ENCODE measurements at places on chromosomes 1 and 21.

DNA sequence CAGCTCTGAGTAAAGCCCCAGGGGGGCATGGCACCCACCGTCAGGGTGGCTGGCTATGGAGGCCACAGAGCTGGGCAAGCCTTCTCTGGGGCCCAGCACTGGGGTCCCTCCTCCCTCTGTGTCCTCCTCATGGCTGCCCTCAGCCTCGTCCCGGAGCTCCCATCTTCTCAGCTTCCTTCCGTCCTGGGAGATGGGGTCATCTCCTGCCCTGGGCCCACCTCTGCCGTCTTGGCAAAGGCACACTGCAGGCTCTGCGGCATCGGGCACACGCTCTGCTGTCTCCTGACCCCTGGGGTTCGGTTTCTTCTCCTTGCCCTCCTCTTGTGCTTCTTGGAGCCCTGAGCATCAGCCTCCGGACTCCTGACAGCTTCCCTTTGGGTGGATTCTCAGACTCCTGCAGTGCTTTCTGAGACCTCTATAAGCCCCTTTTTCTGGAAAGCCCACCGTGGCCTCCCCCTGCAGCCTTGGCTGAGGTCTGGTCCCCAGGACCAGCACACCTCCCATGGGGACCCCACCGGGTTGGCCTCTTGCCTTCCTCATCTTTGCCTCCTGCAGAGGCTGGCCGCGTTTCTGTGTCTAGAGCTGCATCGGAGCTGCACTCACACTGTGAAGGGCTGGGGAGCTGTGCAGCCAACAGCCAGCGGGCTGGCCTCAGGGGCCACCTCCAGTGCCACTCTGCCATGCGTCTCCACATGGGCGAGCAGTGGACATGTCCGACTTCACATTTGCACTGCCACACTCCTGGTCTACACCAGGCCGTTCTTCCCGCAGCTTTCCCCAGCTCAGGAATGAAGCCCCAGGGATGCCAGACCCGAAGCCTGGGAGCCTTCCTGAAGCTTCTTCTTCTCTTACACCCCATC lies 11.6 kb downstream of the UMODL1 start:
- no peak for ATAC-seq

- no peak for ATAC-seq
Observed at GRCh38 chr1:213414911-213415310, 363.9 kb downstream of the RPS6KC1 start.

GRCh38 chr1:204627436-204627835 lies 58.1 kb downstream of the LRRN2 start:
- no peak for ATAC-seq

DNA sequence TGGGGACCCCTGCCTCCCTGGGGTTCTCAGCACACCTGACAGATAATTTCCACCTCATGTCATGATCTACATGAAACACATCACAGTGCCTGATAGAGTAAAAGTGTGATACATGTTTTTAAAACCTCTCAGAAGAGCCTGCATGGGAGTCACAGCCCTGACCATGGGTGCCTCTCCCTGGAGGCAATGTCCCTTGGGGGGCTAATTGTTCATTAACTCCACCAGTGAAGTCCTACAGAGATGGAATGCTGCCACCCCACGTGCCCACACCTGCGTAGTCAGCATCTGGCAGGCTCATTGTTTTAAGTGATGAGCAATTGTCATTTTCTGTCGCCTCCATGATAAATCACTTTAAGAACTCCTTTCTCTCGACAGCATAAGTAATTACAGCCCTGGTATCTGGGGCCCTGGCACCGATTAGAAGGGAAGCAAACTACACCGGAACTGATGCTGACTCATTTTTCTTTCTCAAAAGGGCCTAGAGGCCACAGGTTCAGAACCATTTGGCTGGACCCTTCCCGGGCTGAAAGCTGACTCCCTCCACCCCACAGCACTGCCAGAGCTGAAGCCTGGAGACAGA lies 109.6 kb upstream of the GJB5 start:
- no peak for ATAC-seq

- no peak for ATAC-seq
Observed at GRCh38 chr21:31084689-31085088, 46.4 kb upstream of the KRTAP19-8 start.

- ATAC-seq: no peak
Observed at GRCh38 chr1:51172811-51173210, 63.3 kb upstream of the RNF11 start.

GRCh38 chr1:116513956-116514355 lies 56.9 kb downstream of the CD58 start:
- ATAC-seq: no peak

DNA sequence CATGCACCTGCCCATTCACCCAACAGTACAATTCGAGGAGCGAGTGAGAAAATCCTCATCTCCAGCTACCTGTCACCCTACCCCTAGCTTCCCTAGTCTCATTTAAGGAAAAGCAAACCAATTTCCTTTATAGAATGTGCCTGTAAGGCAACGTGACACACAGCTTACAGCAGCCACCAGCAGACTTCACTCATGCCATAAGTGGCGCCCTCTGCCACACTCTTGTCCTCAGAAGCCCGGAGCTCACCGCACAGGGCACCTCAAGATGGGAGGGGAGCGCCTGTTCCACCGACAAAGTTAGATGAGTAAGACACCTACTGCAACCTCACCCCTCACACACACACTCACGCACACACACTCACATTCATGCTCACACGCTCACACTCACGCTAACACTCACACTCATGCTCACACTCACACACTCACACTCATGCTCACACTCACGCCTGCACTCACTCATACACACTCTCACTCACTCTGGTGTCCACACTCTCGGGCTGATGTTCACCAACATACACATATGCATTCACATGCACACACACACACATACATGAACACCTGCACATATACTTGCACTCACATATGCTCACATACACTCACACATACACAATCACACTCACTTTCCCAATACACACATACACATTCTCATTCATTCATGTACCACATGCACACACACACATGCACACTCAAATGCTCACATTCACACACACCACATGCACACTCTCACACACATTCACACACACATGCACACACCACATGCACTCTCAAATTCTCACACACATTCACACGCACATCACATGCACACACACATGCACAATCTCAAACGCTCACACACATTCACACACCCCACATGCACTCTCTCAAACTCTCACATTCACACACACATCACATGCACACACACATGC lies 170.7 kb downstream of the PSMG1 start:
- ATAC-seq: no peak

DNA sequence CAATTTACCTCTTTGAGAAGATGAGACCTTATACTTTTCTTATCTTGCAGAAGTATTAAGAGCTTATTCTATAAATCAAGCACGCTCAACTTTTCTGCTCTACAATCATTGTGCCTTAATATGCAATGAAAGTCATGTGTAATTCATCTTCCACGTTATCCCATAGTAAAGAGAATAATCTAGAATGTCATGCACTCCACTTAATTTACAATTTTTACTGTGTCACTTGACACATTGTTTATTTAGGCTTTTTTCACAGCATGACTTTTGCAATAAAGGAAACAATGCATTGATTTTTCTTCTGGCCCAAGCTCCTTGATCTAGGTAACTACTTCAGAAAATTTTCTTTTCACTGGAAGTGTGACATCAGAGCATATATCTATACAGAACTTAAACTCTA lies 290.9 kb downstream of the HHIPL2 start:
- no peak for ATAC-seq

DNA sequence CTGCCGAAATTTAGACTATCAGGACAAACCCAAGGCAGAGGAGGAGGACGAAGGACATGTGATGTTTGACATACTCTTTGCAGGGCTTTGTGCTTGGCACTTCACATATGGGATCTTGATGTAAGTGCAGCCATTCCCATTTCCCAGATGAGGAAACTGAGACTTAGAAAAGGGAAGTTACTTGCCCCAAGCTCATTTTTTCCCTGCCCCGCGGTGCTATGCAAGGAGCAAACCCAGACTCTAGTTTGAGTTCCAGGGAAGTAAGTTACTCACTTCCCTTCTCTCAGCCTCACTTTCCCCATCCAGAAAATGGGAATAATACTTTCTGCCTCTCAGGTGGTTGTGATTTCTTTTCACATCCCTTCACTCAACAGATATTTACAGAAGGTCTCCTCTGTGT lies 4.5 kb upstream of the FOXO6 start:
- no peak for ATAC-seq

- no peak for ATAC-seq
Observed at GRCh38 chr1:168370586-168370985, 89.9 kb downstream of the TBX19 start.

DNA sequence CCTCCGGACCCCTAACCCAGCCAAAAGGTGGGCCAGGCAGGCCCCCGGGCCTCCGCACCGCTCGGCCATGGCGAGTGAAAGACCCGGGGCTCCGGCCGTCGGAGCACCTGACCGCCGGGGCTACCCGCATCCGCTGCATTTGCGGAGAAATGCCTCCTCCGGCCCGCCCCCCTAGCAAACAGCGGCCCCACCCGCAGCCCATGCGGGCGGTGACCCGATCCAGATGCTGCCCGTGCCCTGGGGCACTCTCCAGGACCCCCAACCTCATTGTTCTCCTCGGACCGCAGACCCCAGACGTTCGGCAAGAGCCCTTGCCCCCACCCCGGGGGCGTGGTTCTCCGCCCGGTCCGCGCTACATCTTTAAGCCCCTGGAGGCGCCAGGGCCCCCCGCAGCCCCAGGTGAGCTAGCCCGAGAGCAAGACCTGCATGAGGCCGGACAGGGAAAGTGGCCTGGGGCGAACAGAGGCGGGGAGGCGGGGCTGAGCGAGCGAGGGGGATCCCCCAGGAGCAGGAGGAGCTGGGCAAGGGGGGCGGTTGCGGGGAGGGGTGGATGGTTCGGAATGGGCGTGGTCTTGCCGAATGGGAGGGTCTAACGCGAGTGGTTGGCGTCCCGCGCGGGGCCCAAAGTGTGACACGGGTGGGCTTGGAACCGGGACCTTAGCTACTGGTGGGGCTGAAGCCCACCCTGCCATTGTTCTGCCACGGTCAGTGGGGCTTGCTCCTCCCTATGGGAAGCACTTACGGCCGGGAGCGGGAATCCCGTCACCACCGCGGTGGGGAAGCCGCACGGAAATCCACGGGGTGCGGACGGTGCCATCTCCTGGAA lies 6.3 kb upstream of the CRYBG2 start:
- ATAC-seq: no peak

DNA sequence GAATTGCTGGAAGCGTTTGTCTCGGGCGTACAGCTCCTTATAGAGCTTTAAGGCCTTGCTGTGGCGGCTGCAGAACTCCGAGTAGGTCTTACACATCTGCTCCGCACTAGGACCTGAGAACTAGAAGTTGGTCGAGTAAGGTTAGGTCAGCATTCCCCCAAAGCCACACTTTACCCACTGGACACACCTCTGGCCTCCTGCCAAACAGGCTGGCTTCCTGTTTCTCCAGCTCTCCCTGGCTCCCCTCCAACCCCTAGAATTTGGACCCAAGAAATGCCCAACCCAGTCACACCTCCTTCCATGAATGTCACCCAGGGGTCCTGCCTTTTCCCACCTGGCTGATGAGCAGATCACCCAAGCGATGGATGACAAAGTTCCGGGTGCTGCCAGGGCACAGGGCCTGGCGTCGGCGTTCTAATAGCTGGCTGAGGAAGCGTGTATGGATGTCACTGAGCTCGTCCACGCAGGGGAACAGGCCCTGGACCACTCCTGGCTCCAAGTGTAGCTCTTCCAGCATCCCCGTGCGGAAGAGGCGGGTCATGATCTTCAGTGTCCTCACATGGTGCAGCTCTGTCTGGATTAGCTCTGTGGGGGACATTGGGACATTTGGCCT lies 15.6 kb downstream of the ARHGEF2 start:
- no peak for ATAC-seq

GRCh38 chr1:104932030-104932915 lies 1182.6 kb downstream of the AMY1C start:
- no peak for ATAC-seq

DNA sequence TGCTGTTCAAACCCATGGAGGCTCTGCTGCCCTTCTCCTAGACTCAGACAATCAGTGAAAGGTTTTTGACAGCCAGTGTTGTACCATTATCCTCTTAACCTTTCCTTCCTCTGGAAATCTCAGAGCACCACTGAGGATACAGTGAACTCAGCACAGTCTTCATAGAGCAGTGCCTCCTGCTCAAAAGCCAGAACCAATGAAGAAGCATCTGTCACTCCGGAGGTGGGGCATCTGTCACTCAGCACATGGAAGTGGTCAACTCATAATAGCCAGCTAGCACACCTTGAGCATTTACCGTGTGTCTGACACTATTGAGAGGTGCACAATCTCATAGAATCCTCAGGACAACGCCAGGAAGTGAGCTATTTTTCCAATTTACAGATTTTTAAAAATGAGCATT lies 62.4 kb downstream of the NMNAT2 start:
- ATAC-seq: no peak

DNA sequence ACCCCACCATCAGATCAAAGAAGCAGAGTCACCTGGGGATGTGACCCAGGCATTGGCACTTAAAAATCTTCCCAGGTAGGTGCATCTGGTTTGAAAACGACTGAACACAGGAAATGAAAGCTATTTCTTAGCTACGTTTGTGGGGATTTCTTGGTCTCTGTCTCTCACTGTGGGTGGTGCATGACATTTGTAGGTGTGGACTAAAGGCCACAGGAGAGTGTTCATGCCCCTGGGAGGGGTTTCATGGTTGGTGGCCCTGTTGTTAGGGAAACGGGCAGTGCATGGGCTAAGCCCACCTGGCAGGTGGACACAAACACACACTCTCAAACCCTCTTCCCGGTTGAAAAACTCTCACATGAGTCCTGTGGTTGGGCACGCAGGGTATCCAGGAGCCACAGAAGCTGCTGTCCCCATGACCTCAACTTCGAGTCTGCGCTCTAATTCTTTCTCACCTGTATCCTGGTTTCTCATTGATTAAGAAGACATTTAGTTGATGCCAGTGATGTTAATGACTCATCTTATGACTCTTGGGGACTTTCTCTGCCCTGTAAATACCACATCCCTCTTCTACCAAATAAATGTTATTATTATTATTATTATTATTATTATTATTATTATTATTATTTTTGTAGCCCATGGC lies 119.4 kb downstream of the MRPS6 start:
- peak; percentile 70 for ATAC-seq

DNA sequence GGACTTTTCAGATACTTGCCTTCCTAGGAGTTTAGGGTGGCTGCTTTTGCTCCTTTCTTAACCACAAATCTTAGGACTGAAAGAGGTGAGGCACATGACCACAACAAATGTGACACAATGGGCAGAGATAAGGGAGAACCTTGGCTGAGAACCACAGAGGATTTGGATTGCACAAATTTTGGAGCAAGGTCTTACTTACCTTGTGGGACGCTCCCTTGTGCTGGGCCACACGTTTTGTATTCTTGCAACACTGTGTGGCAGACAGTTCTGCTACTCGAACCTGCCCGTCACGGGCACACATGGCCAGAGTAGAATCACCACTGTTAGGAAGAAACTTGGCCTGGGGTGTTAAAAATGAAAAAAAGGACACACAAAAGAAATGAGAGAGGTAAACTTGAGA lies 23.9 kb downstream of the DCAF8 start:
- ATAC-seq: no peak

GRCh38 chr1:50427086-50427817 lies 4.0 kb upstream of the DMRTA2 start:
- ATAC-seq: no peak

GRCh38 chr1:72526926-72527325 lies 244.6 kb upstream of the NEGR1 start:
- ATAC-seq: no peak

Data from activated CD4-positive, CD25-positive, alpha-beta regulatory T cell treated with anti-CD3 and anti-CD28 coated beads, Interleukin-2, amount 50 U/mL, for 24 hours (primary cell).